GM23248 (cell line): ENCODE measurements at places on chromosomes 4 and X. TPM values are rescaled to one million over a fixed set of nuclear protein-coding genes. Genes with fewer than 3 reads are reported as not detected.
A peak's percentile ranks its signal among the peaks of the same experiment; 100 is the strongest.

DNA sequence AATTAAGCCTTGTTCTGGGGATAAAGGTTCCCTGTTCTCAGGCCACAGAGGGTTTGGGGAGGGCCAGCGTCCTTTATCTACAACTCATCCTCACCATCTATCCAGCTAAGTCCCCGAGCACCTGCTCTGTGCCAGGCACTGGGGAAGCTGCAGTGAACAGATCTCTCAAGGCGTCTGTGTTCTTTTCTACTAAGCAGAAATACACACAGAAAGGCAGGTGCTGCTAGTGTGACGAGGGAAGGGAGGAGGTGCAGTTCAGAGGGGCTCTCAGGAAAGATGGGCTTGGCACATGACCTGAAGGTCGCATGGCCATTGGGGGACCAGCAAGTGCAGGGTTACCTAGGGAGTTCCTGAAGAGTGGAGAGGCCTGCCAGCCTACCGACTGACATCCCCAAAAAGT, 352.2 kb downstream of the NR3C2 start:
- H3K4me3 ChIP-seq = no peak overlapping the region
- no peaks in the 10 kb centered on the region for H3K4me1 ChIP-seq
- no peak for DNase-seq
- no peaks in the 10 kb centered on the region for H3K36me3 ChIP-seq
- no peaks in the 10 kb centered on the region for H3K27me3 ChIP-seq
- no peak overlapping the region for H3K27ac ChIP-seq

DNA sequence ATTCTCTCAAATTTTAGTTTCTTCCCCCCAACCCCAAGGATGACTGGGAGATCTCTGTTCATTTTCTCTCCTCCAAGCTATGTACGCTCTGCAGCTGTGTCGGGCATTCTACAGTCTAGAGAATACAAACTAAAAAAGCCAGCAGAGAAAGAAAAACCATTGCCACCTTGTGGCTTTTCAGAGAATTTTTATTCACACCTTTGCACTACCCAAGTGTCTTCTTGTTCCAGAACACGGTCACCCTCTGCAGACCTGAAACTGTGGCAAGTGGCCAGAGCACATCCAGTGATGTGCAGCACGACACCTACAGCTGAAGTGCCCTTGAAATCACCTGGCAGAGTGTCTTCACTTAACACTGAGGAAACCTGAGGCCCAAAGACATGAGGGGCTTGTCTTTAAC, 68.6 kb downstream of the CHST7 start:
- DNase-seq = peak; percentile 36
- H3K4me3 ChIP-seq = no peak overlapping the region

DNA sequence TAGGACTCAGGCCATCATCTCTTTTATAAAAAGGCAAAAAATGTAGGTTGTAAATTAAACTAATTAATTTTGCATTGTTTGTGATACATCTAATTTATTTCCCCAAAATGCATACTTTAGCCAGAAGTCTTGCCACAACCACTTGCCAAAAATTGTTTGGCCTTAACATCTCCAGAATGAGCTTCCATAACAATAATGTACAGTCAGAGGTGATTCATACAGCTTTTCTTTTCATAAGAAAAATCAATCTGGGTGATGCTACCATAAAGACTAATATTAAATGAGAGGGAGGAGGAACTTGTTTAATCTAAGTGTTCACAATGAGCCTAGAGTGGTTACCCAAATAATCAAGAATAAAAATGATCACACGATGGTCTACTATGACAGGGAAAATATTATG, 59.3 kb downstream of the AMMECR1 start:
- peaks cover 22% of the 10 kb centered on the region for H3K4me1 ChIP-seq
- no peaks in the 10 kb centered on the region for H3K36me3 ChIP-seq
- peak; percentile 69 for DNase-seq

DNA sequence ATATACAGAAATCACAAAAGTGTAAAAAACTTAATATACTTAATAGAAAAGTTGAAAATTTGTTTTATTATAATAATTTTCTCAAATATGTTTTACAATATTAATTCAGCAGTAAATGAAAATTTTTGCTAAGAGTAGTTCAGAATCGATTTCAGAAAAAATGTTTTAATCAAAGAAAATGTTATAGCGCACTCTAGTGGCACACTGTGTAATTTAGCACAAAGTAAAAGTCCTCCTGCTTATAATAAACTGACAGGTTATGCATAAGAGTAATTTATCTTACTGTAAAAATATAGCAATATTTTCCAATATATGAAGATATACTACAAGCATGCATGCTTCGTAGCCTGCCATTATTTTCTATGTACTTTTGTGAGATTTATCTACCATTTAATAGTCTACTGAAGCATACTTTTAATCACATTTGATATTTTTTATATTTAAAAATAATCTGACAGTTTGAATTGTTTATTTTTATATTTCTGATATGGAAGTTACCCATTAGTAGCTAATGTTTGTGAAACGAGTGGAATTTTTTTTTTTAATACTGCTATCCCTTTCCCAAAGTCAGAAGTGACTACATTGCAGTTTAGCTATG, 217.9 kb upstream of the KLHL4 start:
- H3K36me3 ChIP-seq = no peaks in the 10 kb centered on the region
- no peaks in the 10 kb centered on the region for H3K4me1 ChIP-seq
- H3K27ac ChIP-seq = no peak overlapping the region
- H3K27me3 ChIP-seq = no peaks in the 10 kb centered on the region
- DNase-seq = peak; percentile 12

DNA sequence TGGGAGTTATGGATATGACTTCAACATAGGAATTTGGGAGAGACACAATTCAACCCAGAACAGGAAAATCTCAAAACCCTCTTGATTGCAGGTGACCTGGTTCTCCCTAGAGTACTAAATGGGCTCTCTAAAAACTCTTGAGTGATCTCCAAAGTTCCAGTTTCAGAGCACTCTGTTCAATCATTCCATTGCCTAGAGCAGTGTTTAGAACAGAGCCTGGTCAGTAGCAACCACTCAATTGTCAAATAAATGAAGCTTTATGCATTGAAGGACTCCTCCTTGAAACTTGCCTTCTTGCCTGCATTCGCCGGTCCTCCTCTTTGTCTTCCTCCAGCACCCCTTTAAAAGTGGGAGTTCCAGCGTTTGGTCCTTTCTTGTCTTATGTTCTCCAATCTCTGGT, 85.8 kb downstream of the KIT start:
- H3K4me3 ChIP-seq = no peak overlapping the region
- DNase-seq = no peak
- H3K36me3 ChIP-seq = no peaks in the 10 kb centered on the region
- H3K27ac ChIP-seq = no peak overlapping the region

GRCh38 chr4:22091906-22092305, 143.3 kb upstream of the KCNIP4 start:
- no peak overlapping the region for H3K4me3 ChIP-seq
- no peaks in the 10 kb centered on the region for H3K36me3 ChIP-seq
- no peak for DNase-seq
- no peak overlapping the region for H3K27ac ChIP-seq
- no peaks in the 10 kb centered on the region; the same call in 1 of the 2 replicates for H3K4me1 ChIP-seq
- H3K27me3 ChIP-seq = no peaks in the 10 kb centered on the region

GRCh38 chr4:156830351-156830750, 141.2 kb downstream of the PDGFC start:
- H3K4me1 ChIP-seq = peaks cover 44% of the 10 kb centered on the region
- no peaks in the 10 kb centered on the region for H3K27me3 ChIP-seq
- H3K4me3 ChIP-seq = no peak overlapping the region
- DNase-seq = peak; percentile 92
- peak overlapping the region; percentile 81 for H3K27ac ChIP-seq

TMPRSS11F gene
- not detected in 2 replicates for total RNA-seq

FGD1 gene
- total RNA-seq = 8.6 and 9.1 TPM in 2 replicates

GRCh38 chrX:149284616-149285015, 220.5 kb downstream of the IDS start:
- no peak overlapping the region for H3K4me3 ChIP-seq
- H3K27me3 ChIP-seq = no peaks in the 10 kb centered on the region
- no peaks in the 10 kb centered on the region for H3K36me3 ChIP-seq
- H3K27ac ChIP-seq = no peak overlapping the region
- no peak for DNase-seq

GRCh38 chr4:107213880-107214279, 177.8 kb upstream of the DKK2 start:
- no peak overlapping the region for H3K27ac ChIP-seq
- peak; percentile 15 for DNase-seq
- no peaks in the 10 kb centered on the region for H3K36me3 ChIP-seq
- peaks cover 9% of the 10 kb centered on the region; the same call in 1 of the 2 replicates for H3K4me1 ChIP-seq
- H3K27me3 ChIP-seq = no peaks in the 10 kb centered on the region

DNA sequence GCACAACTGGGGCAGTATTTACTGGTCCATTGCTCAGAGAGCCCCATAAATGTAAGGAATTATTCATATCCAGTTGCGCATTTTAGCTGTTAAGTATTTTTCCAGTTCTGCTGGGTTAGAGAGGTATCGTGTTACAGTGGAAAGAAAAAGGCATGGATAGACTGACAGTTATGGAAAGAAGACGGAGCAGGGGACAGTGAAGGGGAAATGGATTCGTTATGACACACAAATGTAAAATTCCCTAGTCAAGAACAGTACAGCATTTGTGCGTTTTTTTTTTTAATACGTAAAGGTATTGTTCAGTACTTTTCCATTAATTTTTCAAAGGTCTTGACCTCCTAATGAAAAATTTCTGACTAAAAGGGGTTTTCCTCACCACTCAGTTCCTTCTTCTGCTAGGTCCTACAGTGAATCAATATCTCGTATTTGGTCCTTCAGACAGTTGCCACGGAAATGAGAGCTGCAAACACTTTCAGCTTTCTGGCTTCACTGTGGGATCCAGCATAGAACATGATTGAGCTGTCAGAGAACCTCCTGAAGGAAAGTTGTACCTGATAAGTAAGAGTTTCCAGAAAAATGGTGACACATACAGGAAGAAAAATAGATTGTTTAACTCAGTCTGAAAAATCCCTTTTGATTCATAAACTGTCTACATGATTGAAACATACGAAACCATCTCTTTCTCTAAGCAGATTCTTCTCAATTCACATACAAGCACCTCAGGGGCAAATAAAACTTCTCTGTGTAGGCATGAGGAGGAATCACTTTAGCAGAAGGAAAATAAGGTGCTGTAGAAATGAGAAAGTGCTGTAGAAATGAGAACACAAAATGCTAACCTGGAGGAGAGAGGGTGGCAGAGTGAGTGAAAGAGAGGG, 21.8 kb upstream of the BBS12 start:
- peaks cover 12% of the 10 kb centered on the region; the same call in 1 of the 2 replicates for H3K4me1 ChIP-seq
- peak overlapping the region; percentile 55 for H3K4me3 ChIP-seq
- H3K27ac ChIP-seq = no peak overlapping the region
- DNase-seq = peak; percentile 57
- H3K27me3 ChIP-seq = no peaks in the 10 kb centered on the region

MAGIX gene
- 1.3 and 8.0 TPM in 2 replicates for total RNA-seq

RAI2 gene
- not detected in 2 replicates for total RNA-seq

DNA sequence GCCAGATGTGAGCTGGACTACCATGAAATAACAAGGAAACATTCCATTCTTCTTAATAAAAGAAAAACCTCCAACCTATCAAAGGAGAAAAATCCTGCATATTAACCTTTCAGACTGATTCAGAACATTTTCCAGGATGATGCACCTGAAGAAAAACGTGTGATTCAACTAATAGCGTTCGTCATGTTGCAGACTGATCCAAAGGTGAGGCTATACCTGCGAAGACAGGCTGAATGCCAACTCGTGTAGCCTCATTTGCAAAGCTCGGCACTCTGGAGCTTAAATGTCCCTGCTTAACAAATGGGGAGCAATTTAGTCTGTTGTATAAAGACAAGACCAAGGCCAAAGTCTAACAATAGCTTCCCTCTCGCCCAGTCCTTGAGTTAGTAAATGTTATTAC, 172.0 kb upstream of the NOCT start:
- peaks cover 51% of the 10 kb centered on the region for H3K27me3 ChIP-seq
- H3K27ac ChIP-seq = no peak overlapping the region
- no peak overlapping the region for H3K4me3 ChIP-seq
- no peaks in the 10 kb centered on the region for H3K4me1 ChIP-seq
- no peak for DNase-seq
- no peaks in the 10 kb centered on the region for H3K36me3 ChIP-seq

ITM2A gene
- total RNA-seq = not detected in 2 replicates

DNA sequence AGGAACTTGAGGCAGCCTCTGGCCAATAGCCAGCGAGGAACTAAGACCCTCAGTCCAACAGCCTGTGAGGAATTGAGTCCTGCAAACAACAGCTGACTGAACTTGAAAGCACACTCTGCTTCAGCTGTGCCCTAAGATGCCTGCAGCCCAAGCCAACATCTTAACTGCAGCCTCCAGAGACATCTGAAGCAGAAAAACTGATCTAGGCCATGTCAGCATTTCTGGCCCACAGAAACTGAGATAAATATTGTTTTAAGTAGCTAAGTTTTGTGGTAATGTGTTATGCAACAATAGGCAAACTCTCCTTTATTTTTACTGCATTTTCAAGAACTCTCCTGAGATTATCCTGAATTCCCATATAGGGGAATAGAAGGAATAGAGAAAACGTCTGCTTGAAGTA, 24.4 kb upstream of the PIGA start:
- no peak for DNase-seq
- H3K4me1 ChIP-seq = no peaks in the 10 kb centered on the region
- H3K4me3 ChIP-seq = no peak overlapping the region
- no peaks in the 10 kb centered on the region for H3K27me3 ChIP-seq
- H3K27ac ChIP-seq = no peak overlapping the region
- H3K36me3 ChIP-seq = no peaks in the 10 kb centered on the region

GRCh38 chr4:80540785-80541469, 205.4 kb downstream of the CFAP299 start:
- peak; percentile 5 for DNase-seq
- H3K4me1 ChIP-seq = peaks cover 5% of the 10 kb centered on the region; the same call in 1 of the 2 replicates
- no peak overlapping the region for H3K27ac ChIP-seq
- H3K36me3 ChIP-seq = no peaks in the 10 kb centered on the region
- H3K4me3 ChIP-seq = no peak overlapping the region

PIN4 gene
- total RNA-seq = 4.9 and 6.5 TPM in 2 replicates

- no peaks in the 10 kb centered on the region for H3K36me3 ChIP-seq
- H3K27me3 ChIP-seq = no peaks in the 10 kb centered on the region
- H3K27ac ChIP-seq = no peak overlapping the region
- no peak overlapping the region for H3K4me3 ChIP-seq
- H3K4me1 ChIP-seq = peaks cover 25% of the 10 kb centered on the region; the same call in 1 of the 2 replicates
Observed at GRCh38 chr4:52638717-52639116, 20.4 kb downstream of the USP46 start.

AGTR2 gene
- total RNA-seq = not detected in 2 replicates

DNA sequence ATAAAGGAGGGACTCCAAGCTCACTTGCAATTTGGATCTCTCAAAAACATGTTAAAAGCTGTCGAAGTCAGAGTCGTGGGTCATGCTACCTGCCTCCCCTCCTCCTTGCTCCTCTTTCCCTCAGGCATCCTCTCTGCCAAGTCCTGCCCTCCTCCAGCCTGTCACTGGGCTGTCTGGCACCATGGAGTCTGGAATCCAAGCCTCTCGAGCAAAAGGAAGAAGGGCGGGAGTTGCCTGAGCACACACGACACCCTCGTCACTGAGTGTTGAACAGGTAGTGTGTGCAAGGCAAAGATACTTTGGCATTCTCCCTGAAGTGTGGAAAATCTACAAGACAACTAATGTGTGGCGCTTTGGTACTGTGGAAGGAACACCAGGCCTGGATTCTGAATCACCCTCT, 62.2 kb downstream of the HAUS3 start:
- no peak for DNase-seq
- no peaks in the 10 kb centered on the region for H3K27me3 ChIP-seq
- H3K27ac ChIP-seq = no peak overlapping the region
- no peaks in the 10 kb centered on the region for H3K4me1 ChIP-seq

ARHGAP4 gene
- total RNA-seq = 2.8 TPM in 1 of 2 replicates, not detected in the other

FREM3 gene
- not detected in 2 replicates for total RNA-seq

MAOB gene
- total RNA-seq = not detected in 2 replicates

GRCh38 chrX:93461060-93461459, 212.3 kb downstream of the NAP1L3 start:
- H3K27me3 ChIP-seq = no peaks in the 10 kb centered on the region
- H3K4me1 ChIP-seq = no peaks in the 10 kb centered on the region
- H3K27ac ChIP-seq = no peak overlapping the region
